Prostate gland (tissue), 2 donors: ENCODE measurements at places on chromosomes 1 and 21.

GRCh38 chr21:23111070-23111600, 2112.9 kb downstream of the NCAM2 start:
- H3K27ac ChIP-seq, result no peak overlapping the region
- DNase-seq, result no peak
- no peaks in the 10 kb centered on the region for H3K36me3 ChIP-seq

- peaks cover 6% of the 10 kb centered on the region for H3K27me3 ChIP-seq
- no peaks in the 10 kb centered on the region for H3K36me3 ChIP-seq
- H3K4me3 ChIP-seq, result no peak overlapping the region
- H3K4me1 ChIP-seq, result peaks cover 12% of the 10 kb centered on the region
These were observed 9.7 kb downstream of the KLHDC8A start for GRCh38 chr1:205346956-205347574.

GRCh38 chr1:30423570-30423969, 299.8 kb downstream of the MATN1 start:
- no peaks in the 10 kb centered on the region for H3K36me3 ChIP-seq
- no peak overlapping the region for H3K27ac ChIP-seq
- no peaks in the 10 kb centered on the region for H3K4me1 ChIP-seq
- H3K4me3 ChIP-seq, result no peak overlapping the region
- no peak for DNase-seq

- DNase-seq, result no peak
- no peak overlapping the region for H3K27ac ChIP-seq
- H3K4me3 ChIP-seq, result no peak overlapping the region
These were observed 1256.0 kb downstream of the AMY1C start for GRCh38 chr1:105005594-105006195.

- no peak overlapping the region for H3K4me3 ChIP-seq
- no peak overlapping the region for H3K27ac ChIP-seq
- H3K36me3 ChIP-seq, result no peaks in the 10 kb centered on the region
These were observed 68.4 kb downstream of the MACF1 start for GRCh38 chr1:39272798-39273469.

DNA sequence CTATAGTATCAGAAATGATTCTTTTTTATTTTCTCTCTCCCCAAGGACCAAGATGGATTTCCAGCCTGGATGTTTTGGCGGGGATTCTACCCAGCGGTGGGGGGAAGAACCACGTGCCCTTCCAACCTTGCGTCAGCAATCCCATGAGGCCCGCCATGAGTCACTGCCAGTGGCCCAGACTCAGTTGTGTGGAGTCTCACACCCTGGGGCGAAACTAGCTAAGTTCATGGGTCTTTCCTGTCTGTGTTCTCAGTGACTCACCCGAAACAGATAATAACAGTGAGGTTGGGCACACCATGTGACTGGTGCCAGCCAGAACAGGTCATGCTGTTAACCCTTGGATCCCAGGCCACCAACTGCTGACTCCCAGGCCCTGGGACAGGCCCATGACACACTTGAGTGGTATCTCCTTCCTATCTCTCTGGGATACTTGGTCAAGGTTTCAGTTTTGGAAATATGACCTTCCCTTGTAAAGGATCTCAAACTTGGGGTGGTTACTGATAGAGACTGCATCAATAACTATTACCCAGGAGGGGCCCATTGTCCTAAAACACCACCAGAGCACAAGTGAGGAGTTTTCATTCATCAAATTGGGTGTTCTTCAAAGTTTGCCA, 98.0 kb upstream of the DUSP10 start:
- no peak overlapping the region for H3K4me3 ChIP-seq
- H3K36me3 ChIP-seq, result no peaks in the 10 kb centered on the region
- no peak for DNase-seq
- no peaks in the 10 kb centered on the region for H3K27me3 ChIP-seq

GRCh38 chr21:37555672-37556261, 189.2 kb downstream of the DYRK1A start:
- no peak for DNase-seq
- no peaks in the 10 kb centered on the region for H3K4me1 ChIP-seq
- H3K27me3 ChIP-seq, result no peaks in the 10 kb centered on the region
- H3K36me3 ChIP-seq, result no peaks in the 10 kb centered on the region

DNA sequence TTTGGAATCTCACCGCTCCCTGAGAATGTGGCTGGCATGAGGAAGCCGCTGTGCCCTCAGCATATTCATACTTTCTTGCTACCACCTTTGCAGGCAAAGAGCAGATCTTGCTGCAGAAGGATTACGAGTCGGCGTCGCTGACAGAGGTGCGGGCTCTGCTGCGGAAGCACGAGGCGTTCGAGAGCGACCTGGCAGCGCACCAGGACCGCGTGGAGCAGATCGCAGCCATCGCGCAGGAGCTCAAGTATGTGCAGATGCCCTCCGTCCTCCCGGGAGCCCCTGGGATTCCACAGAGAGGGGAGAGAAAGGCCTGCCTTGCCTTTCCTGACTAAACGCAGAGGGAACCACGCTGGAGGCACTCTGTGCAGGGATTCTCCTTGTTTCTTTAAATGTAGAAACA, 50.6 kb upstream of the MTR start:
- H3K4me1 ChIP-seq, result no peaks in the 10 kb centered on the region
- no peak for DNase-seq
- no peak overlapping the region for H3K4me3 ChIP-seq
- no peak overlapping the region for H3K27ac ChIP-seq
- H3K36me3 ChIP-seq, result no peaks in the 10 kb centered on the region

- H3K4me3 ChIP-seq, result no peak overlapping the region
- no peak overlapping the region for H3K27ac ChIP-seq
- H3K27me3 ChIP-seq, result no peaks in the 10 kb centered on the region
- no peaks in the 10 kb centered on the region for H3K4me1 ChIP-seq
- DNase-seq, result peak; percentile 31
These were observed 22.8 kb downstream of the LHX4 start for GRCh38 chr1:180252638-180253536.

- peak overlapping the region; percentile 82 for H3K27ac ChIP-seq
- peak; percentile 43 for DNase-seq
- no peaks in the 10 kb centered on the region for H3K36me3 ChIP-seq
- no peaks in the 10 kb centered on the region for H3K27me3 ChIP-seq
- H3K4me3 ChIP-seq, result peak overlapping the region; percentile 71
These were observed 84.4 kb downstream of the NKAIN1 start for GRCh38 chr1:31155216-31155806.

DNA sequence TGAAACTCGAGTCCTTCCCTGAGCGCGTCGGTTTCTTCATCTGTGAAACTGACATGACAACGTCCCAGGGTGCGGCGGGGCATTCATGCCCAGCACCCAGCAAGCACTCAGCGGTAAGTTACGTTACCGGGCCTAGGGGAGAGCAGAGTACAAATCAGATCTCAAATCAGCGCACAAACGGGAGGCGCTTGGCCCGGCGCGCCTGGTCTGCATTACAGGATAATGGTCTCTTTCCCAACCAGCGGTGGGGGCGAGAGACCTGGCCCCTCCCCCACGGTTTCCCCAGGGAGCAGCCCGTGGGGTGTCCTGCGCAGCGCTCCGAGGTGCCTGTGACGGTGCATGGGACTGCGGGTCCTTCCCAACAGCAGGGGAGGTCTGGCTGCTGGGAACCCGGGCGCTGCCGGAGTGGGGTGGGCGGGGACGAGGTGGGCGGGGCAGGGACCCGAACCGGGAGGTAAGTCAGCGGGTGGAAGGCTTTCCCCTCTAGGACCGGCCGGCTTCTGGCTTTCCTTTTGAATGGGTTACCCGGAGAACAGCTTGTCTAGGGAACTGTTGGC, 1.0 kb downstream of the TMEM51 start:
- H3K36me3 ChIP-seq, result no peaks in the 10 kb centered on the region
- no peaks in the 10 kb centered on the region for H3K27me3 ChIP-seq
- peak overlapping the region; percentile 71 for H3K4me3 ChIP-seq
- peak overlapping the region; percentile 91 for H3K27ac ChIP-seq
- peaks cover 4% of the 10 kb centered on the region for H3K4me1 ChIP-seq

DNA sequence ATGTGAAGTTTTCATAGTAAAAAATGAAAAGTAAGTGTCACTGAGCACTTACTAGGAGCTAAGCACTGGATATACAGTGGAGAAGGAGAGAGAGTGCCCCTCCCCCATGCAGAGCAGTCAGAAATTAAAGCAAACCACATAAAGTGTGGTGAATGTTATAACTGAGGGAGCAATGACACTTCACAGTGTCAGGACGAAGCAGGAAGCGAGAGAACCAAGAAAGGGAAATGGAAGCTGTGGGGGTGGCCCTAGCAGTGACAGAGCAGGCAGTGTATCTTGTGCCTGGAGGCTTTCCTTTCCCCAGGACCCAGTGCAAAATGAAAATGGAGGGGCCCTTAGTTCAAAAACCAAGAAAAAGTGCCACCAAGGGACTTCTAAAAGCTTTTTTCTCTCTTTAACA, 21.5 kb upstream of the RCAN3 start:
- no peaks in the 10 kb centered on the region for H3K27me3 ChIP-seq
- DNase-seq, result no peak
- H3K27ac ChIP-seq, result no peak overlapping the region
- no peak overlapping the region for H3K4me3 ChIP-seq
- H3K4me1 ChIP-seq, result peaks cover 7% of the 10 kb centered on the region

DNA sequence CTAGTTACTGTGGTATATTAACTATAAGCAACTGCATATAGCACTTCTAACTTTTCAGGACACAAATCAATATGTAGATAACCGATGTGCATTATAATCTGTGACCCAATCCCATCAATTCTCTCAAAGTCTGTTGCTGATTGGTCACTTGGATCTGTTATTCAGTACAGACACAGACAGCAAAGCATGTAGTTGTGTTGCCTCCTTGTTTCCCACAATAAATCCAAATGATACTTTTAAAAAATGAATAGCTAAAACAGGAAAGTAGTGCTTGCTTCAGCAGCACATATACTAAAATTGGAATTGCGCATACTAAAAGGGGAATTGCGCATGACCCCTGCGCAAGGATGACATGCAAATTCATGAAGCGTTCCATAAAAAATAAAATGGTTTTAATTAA, 28.1 kb downstream of the NDC1 start:
- no peak overlapping the region for H3K27ac ChIP-seq
- DNase-seq, result no peak
- H3K27me3 ChIP-seq, result no peaks in the 10 kb centered on the region
- no peaks in the 10 kb centered on the region for H3K4me1 ChIP-seq

DNA sequence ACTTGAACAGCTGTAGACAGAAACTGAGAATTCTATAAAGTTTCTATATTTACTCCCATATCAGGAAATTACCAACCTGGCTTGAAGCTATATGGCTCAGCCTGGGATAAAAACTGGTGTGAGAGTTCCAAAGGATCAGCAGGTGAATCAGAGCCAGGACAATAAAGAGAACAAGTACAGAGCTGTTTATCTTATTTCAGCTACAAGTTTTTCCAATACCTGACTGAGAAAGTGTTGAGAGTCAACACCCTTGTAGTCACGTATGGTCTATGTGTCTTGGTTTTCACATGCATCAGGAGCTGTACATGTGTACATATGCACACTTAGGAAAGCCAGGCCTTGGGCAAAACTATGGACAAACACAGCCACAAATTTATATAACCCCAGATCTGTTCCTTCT, 40.7 kb upstream of the CXADR start:
- DNase-seq, result peak; percentile 49
- no peak overlapping the region for H3K4me3 ChIP-seq
- H3K27me3 ChIP-seq, result no peaks in the 10 kb centered on the region
- no peaks in the 10 kb centered on the region for H3K4me1 ChIP-seq
- no peaks in the 10 kb centered on the region for H3K36me3 ChIP-seq

GRCh38 chr1:85406887-85407533, 57.9 kb downstream of the DDAH1 start:
- peak overlapping the region; percentile 29 for H3K27ac ChIP-seq
- H3K4me1 ChIP-seq, result peaks cover 5% of the 10 kb centered on the region
- no peaks in the 10 kb centered on the region for H3K36me3 ChIP-seq

GRCh38 chr1:216331211-216331610, 92.0 kb downstream of the USH2A start:
- no peak for DNase-seq
- H3K36me3 ChIP-seq, result no peaks in the 10 kb centered on the region
- no peak overlapping the region for H3K27ac ChIP-seq
- H3K4me3 ChIP-seq, result no peak overlapping the region
- H3K4me1 ChIP-seq, result no peaks in the 10 kb centered on the region

DNA sequence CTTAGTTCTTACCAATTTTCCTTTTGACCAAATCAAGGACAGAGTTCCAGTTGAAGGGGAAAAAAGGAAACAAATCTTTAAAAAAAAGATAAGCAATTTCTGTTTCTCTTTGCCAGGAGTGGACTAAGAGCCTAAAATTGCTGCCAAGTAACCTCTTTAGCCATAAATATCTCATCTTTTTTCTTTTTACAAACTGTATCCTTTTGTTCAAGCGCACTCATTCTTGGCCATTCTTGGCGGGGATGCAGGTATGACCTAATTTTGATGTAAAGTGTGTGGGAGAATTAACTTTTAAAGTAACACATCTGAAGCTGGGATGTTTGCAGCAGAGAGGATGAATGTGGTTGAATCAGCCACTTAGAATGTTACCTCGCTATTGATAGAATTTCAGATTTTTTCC, 13.4 kb upstream of the KIF1B start:
- no peak overlapping the region for H3K4me3 ChIP-seq
- no peaks in the 10 kb centered on the region for H3K4me1 ChIP-seq
- H3K27ac ChIP-seq, result no peak overlapping the region
- no peaks in the 10 kb centered on the region for H3K27me3 ChIP-seq

DNA sequence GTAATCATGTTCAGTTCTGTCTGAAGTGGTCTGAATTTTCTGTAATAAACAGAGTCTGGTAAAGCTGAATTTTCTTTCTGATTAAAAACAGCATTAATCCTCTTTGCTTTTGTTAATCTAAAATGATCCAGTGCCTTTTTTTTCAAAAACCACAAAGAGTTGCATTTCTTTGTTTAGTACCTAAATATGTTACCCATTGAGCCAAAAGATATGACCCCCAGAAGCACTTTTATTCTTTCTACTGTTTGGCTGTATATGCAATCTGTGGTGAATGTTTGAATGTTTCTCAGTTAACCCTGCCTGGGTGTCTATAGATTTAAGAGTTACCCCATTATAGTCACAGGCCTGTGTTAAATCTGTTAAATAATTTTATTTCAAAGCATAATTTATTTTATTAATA, 394.8 kb downstream of the PTPRC start:
- no peaks in the 10 kb centered on the region for H3K36me3 ChIP-seq
- no peaks in the 10 kb centered on the region for H3K27me3 ChIP-seq
- DNase-seq, result no peak
- no peak overlapping the region for H3K4me3 ChIP-seq
- no peak overlapping the region for H3K27ac ChIP-seq
- H3K4me1 ChIP-seq, result no peaks in the 10 kb centered on the region

GRCh38 chr1:16250524-16251251, 13.7 kb upstream of the CPLANE2 start:
- peaks cover 16% of the 10 kb centered on the region for H3K4me1 ChIP-seq
- no peaks in the 10 kb centered on the region for H3K36me3 ChIP-seq
- no peak overlapping the region for H3K4me3 ChIP-seq
- no peak for DNase-seq
